Esophagus squamous epithelium (tissue), 5 donors: ENCODE measurements at places on chromosomes 12 and 14. TPM values are rescaled to one million over a fixed set of nuclear protein-coding genes. Genes with fewer than 3 reads are reported as not detected.

The DAO gene
- total RNA-seq = not detected

DNA sequence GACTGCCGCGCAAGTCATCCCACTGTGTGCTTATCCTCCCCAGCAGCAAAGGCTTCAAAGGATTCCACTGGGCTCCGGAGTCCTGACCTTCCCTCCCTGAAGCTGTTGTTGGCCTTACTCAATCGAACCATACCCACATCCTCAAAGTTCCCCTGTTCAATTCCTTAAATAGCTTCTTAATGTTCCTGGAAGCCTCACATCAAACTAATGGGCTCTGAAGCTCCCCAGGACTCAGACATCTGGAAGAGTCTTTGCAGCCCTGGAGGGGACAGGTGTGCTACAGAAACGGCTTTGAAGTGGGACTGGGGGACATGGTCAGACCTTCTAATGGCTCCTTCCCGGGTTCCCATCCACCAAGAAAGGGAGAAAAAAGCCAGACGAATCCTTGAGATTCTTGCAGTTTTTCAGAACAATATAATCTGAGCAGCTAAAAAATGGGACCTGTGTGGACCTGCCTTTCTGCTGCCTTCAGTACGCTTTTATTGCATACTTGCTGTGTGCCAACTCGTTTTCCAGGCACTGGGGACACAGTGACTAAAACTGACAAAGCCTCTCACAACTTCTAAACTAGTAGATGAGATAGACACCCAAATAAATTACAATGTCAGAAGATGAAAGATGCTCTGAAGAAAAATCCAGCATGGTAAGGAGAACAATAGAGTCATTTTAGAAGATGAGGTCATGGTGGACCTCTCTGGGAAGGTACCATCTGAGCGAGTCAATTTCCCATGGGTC, 204.5 kb downstream of the MON2 start:
- no peaks in the 10 kb centered on the region for H3K27me3 ChIP-seq
- no peaks in the 10 kb centered on the region for H3K4me1 ChIP-seq
- DNase-seq = no peak
- no peak overlapping the region for H3K4me3 ChIP-seq
- no peak overlapping the region for H3K27ac ChIP-seq

The CLEC4A gene
- total RNA-seq = 0.61 TPM

The YLPM1 gene
- total RNA-seq = 26.8 TPM

The SCAF11 gene
- total RNA-seq = 65.9 TPM

- H3K27me3 ChIP-seq = no peaks in the 10 kb centered on the region
- no peaks in the 10 kb centered on the region for H3K36me3 ChIP-seq
- H3K27ac ChIP-seq = no peak overlapping the region
- DNase-seq = no peak
Measured at GRCh38 chr14:104586832-104587620, 7.5 kb downstream of the C14orf180 start.

The SERPINA1 gene
- total RNA-seq = 1.7 TPM

The HOXC12 gene
- total RNA-seq = not detected

GRCh38 chr12:122839907-122840554, 4.8 kb downstream of the HIP1R start:
- H3K4me3 ChIP-seq = no peak overlapping the region
- H3K27ac ChIP-seq = no peak overlapping the region
- H3K4me1 ChIP-seq = peaks cover 15% of the 10 kb centered on the region
- no peak for DNase-seq
- no peaks in the 10 kb centered on the region for H3K36me3 ChIP-seq

GRCh38 chr12:49924628-49925246, 21.0 kb upstream of the FAIM2 start:
- H3K4me3 ChIP-seq = no peak overlapping the region
- no peaks in the 10 kb centered on the region for H3K27me3 ChIP-seq
- no peak for DNase-seq
- H3K4me1 ChIP-seq = peaks cover 6% of the 10 kb centered on the region
- no peak overlapping the region for H3K27ac ChIP-seq

DNA sequence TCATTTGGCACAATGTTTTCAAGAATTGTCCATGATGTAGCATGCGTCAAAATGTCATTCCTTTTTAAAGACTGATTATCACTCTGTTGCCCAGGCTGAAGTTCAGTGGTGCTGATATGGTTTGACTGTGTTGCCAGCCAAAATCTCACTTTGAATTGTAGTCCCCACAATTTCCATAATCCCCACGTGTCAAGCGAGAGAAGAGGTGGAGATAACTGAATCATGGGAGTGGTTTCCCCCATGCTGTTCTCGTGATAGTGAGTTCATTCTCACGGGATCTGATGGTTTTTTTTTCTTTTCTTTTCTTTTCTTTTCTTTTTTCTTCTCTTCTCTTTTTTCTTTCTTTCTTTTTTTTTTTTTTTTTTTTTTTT, 21.8 kb upstream of the LRRK2 start:
- no peaks in the 10 kb centered on the region for H3K27me3 ChIP-seq
- no peaks in the 10 kb centered on the region for H3K36me3 ChIP-seq
- H3K27ac ChIP-seq = no peak overlapping the region
- H3K4me3 ChIP-seq = no peak overlapping the region
- DNase-seq = no peak
- H3K4me1 ChIP-seq = peaks cover 2% of the 10 kb centered on the region

The WNT5B gene
- total RNA-seq = 16.4 TPM

DNA sequence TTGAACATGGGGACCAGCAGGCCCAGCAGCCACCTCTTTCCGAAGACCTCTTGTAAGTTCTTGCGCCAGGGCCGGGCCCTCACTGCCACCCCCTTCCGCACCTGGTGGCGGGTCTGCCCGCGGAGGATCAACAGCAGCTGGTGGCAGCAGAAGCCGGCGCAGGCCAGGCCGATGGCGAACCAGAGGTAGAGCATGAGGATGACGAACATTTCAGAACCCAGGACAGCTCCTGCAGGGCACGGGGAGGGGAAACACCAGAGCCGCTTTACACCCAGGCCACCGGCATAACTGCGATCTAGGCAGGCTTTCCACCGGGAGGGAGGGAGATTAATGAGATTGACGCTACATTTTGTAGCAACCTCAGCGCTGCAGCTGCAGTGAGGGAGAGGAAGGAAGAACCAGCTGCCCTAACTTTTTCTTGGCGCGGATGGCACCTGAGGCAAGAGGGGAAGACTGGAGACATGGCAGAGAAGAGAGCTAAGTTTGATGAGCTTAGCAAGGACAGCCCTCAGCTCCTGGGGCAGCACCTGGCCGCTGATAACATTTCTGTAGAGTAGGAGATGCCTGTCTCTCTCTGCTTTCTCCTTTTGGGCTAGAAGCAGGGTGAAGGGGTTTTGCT, 7.8 kb downstream of the ZDHHC22 start:
- no peak for DNase-seq
- no peaks in the 10 kb centered on the region for H3K27me3 ChIP-seq
- H3K4me1 ChIP-seq = no peaks in the 10 kb centered on the region
- H3K4me3 ChIP-seq = no peak overlapping the region

- no peak overlapping the region for H3K27ac ChIP-seq
- H3K27me3 ChIP-seq = no peaks in the 10 kb centered on the region
- H3K36me3 ChIP-seq = no peaks in the 10 kb centered on the region
- no peak for DNase-seq
- peaks cover 36% of the 10 kb centered on the region for H3K4me1 ChIP-seq
Measured at GRCh38 chr12:3316776-3317480, 174.1 kb upstream of the PRMT8 start.

The FOXN4 gene
- total RNA-seq = not detected

GRCh38 chr12:122827258-122827657, 8.0 kb upstream of the HIP1R start:
- DNase-seq = no peak
- H3K4me1 ChIP-seq = peaks cover 13% of the 10 kb centered on the region
- H3K27ac ChIP-seq = no peak overlapping the region

DNA sequence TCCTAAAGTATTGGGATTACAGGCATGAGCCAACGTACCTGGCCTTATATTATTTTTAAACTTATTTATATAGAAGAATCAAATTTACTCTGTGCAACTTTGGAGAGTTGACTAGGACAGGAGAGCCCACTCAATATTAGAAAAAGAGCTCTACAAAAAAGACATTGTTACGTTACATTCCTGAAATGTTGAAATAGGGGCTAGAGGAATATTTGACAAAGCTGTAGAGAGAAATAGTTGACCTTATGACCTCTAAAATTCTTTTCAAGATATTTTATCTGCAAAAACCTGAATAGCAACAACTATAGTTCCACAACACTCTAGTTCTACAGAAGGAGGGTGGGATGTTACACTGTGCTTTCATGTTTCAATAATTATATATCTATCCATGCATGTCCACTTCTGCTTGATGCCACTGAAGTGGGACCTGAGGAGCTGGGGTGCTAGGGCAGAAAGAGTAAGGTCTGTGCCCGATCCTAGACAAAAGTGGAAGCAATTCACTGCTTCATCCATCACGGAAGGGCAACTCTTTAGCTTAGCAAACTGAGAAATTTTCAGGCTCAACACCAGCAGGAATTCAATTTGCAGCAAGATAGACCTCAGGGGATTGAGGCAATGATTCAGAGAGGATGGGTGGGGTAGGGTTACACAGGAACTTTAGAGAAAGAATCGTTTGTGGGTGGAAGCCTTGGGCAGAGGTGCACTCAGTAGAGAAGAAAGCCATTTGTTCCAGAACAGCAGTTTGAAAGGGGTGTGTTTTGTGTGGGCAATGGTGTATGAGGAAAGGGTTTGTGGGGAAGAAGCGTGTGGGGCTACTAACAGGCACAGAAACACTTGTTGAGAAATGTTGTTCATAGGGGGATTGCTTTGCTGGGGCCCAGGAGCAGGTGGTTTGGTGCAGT, 16.0 kb upstream of the RNASE10 start:
- no peak overlapping the region for H3K4me3 ChIP-seq
- H3K36me3 ChIP-seq = no peaks in the 10 kb centered on the region
- H3K4me1 ChIP-seq = peaks cover 68% of the 10 kb centered on the region

The PLEKHG7 gene
- total RNA-seq = not detected

DNA sequence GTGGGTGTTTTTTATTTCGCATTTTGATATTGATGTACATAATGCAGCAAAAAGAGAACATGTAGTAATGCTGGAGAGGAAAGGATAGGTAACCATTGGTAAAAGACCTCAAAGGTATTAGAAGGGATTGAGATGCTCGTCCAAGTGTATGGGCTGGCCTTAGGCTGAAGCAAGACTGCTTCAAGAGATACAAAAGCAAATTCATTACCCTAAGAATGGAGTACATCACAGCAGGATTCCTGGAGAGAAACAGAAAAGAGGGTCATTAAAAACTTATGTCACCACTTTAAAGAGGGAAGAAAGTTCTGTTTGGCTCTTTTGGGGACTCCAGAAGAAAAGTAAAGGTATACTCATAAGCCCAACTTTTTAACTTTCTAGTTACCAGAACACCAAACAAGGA, 420.5 kb downstream of the ZFP36L1 start:
- no peak overlapping the region for H3K27ac ChIP-seq
- no peaks in the 10 kb centered on the region for H3K27me3 ChIP-seq
- H3K4me3 ChIP-seq = no peak overlapping the region
- peaks cover 31% of the 10 kb centered on the region for H3K4me1 ChIP-seq

The MSRB3 gene
- total RNA-seq = 54.6 TPM

The APOF gene
- total RNA-seq = not detected

- no peaks in the 10 kb centered on the region for H3K36me3 ChIP-seq
- DNase-seq = no peak
- no peaks in the 10 kb centered on the region for H3K4me1 ChIP-seq
- no peak overlapping the region for H3K27ac ChIP-seq
Measured at GRCh38 chr14:33545696-33546095, 405.2 kb downstream of the EGLN3 start.

DNA sequence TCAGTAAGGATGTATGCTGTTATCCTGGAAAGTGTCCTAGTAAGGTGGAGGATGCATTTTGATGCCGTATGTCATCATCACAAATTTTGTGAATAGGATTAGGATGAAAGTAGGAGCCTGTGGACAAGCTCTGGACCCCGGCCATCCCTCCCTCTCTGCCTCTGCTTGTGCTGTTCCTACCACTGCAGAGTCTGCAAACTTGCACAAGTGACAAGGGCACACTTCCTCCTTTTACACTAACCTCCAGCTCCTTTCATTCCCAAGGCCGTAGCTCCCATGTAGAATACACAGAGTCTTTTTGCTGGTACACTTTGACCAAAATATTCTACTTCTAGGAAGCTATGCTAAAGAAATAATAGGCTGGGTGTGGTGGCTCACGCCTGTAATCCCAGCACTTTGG, 13.3 kb upstream of the TMCC3 start:
- DNase-seq = no peak
- H3K36me3 ChIP-seq = no peaks in the 10 kb centered on the region
- H3K27ac ChIP-seq = no peak overlapping the region
- no peak overlapping the region for H3K4me3 ChIP-seq
- no peaks in the 10 kb centered on the region for H3K27me3 ChIP-seq

DNA sequence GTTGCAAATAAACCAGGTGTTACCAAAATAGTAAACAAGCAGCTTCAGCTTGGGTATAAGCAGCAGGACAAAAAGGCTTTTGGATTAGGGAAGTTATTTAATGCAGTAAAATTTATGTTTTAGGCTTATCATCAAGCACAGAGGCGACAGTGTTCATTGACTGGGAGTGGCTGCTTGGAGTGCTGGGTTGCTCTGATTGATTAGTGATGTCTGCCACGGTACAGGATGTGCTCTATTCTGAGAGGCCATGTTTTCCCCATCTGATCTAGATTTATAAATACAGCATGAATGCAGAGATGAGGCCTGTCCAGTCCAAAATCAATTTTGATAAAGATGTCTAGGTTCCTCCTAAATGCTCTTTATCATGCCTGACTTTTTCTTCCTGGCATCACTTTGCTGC, 83.5 kb downstream of the MAP1LC3B2 start:
- no peak overlapping the region for H3K27ac ChIP-seq
- H3K36me3 ChIP-seq = no peaks in the 10 kb centered on the region
- DNase-seq = no peak
- peaks cover 4% of the 10 kb centered on the region for H3K27me3 ChIP-seq

DNA sequence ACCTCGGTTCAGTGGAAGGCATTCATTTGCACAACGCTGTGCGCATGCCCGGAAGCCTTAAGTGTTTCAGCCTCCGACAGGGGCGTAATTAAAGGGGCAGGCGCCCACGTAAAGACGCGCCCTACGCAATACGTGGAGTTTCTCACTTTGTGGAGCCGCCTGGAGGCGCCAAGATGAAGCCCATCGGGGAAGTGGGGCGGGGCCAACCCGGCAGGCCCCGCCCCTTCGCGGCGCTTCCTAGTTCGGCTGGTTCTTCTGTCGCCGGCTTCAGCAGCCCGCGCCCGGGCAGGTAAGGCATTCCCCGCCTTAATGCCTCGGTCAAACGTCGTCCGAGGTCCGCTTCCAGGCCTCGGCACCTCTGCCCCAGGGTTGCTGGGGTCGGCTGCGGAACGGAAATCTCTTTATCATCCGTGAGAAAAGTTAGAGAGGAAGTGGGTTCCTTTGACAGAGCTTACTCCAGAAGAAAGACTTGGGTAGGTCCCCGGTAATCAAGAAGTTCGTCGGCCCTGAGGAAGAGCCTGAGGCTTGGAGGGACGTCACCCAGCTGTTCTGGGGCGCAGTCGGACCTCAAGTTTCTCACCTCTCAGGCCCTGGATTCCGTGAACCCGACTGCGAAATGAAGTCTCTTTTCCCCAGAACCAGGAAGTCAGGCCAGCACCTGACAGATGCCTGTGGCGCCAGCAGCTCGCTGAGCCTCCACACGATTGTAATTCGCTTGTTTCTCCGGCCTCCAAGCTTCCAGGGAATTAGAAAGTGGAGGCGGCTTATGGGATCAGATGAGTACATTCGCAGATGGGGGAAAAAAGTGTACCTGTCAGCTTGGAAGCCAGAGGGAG, at the start of the genes IRAK4 and PUS7L:
IRAK4 (plus strand) TSS at position 224 of the 836 bp plus-strand sequence. CDS start 9,161 bp downstream, outside the sequence.
PUS7L (minus strand) TSS at position 63 of the 836 bp plus-strand sequence. CDS start 3,545 bp downstream, outside the sequence.
- peaks cover 27% of the 10 kb centered on the region for H3K4me1 ChIP-seq
- peak; percentile 80 for DNase-seq
- no peaks in the 10 kb centered on the region for H3K36me3 ChIP-seq
- peak within 1 kb of the TSS; percentile 94 for H3K27ac ChIP-seq
- peak within 1 kb of the TSS; percentile 69 for H3K4me3 ChIP-seq
